ENCODE measurements at places on chromosomes 2 and 18.

- no peak for DNase-seq
These were observed 88.8 kb downstream of the CDC42EP3 start for GRCh38 chr2:37582481-37583220.

DNA sequence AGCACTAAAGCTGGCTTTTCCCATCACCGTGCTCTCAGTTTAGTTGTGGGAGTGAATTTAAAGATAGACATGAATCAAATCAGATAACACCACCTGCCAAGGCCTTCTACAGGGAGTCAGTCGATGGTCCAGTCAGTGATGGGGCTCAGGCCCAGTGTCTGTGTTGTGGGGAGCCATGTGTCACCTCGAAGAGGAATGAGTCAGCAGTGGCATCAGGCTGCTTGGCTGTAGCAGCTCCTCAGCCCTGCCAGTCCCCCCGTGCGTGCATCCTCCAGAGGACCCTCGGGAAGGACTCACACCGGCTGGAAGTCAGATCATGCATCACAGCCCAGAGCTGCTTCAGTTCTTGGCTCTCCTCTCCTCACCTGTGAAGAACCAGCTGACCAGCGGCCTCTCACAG is 420.4 kb upstream of the RAB6C start:
- DNase-seq, result no peak

DNA sequence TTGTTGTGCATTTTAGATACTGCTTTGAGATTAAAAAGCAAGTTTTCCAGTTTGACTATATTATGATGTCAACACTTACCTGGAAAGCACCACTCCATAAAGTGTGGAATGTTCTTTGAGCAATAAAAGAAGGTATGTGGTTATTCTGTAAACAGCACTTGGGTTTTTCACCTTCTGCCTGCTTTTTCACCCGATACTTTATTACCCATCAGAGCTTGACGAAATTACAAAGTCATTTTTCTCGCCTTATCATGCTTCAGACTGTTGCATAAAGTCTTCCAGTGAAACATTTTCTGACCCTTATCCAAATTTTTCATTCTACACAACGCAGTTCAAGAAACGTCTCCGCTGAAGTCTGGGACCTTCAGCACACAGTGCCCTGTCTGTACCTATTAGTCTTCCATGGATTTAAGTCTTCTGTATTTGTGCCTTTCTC is 25.2 kb downstream of the CAB39 start:
- DNase-seq, result no peak

GRCh38 chr18:24601585-24601984 is 141.1 kb downstream of the HRH4 start:
- DNase-seq, result no peak

DNA sequence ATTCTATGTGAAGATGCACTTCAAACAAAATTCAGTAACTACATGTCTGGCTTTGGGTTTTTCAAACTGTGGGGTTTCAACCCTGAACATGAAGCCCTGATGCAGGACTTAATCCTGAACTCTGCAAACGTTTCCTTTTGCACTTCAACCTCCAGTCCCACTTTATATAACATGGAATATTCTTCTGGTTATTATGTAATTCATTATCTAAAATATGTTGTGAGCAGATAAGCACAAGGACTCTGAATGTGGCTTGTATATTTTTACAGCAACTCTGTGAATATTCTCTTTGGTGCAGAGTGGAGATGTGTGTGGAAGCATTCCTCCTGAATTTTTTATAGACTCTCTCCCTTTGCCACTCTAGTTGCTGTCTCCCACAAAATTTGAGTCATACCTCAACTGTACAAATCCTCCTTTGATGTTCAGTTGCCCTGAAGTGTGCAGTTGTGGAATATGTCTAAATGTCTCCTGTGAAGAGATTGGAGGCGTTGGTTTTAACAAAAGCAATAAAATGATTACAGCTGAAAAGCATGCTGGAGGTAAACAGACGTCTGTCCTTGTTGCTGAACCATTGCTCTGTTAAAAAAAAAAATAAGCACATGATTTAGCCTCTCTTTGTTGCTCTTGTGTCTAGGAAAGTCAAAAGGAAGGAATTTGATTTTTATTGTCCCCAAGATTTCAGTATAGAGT is 205.1 kb upstream of the NRP2 start:
- no peak for DNase-seq

GRCh38 chr2:159119652-159120257 is 151.3 kb downstream of the TANC1 start:
- no peak for DNase-seq

GRCh38 chr2:233453916-233454315 is 99.6 kb downstream of the DGKD start:
- no peak for DNase-seq

DNA sequence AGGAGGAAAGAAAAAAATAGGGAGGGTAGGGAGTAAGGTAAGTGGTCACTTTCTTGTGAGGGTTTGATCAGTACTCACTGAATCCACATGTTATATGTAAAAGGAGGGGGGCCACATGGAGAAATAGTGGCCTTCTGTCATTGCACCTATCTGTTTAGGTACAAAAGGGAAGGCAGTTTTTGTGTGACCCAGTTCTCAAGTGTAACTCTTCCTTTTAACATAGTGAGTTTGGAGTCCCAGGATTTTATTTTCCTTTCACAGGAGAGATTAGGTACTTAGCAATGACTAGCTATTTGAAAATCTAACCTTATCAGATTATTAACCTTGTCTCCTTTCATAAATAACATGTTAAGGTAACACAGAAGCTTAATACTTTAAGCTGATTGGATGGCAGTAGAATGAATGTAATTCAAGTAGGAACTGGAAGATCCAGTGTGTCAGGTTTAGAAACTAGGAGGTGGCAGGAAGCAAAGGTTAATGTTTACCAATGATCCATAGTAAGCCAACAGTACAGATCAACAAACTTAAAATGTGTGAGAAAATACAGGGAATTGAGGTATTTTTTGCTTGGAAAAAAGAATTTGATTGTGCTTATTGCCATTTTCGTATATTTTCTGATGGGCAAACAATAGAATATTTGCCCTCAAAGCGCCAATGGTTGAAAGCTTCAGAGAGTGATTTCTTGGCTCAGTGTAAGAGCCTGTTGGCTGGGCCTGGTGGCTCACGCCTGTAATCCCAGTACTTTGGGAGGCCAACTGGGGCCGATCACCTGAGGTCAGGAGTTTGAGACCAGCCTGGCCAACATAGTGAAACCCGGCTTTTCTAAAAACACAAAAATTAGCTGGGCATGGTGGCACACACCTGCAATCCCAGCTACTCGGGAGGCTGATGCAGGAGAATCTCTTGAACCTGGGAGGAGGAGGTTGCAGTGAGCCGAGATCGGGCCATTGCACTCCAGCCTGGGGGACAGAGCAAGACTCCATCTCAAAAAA is 11.3 kb downstream of the HNMT start:
- DNase-seq, result no peak

GRCh38 chr2:26177122-26177521 is 4.2 kb downstream of the GAREM2 start:
- no peak for DNase-seq

- DNase-seq, result no peak
These were observed 67.9 kb downstream of the HNRNPLL start for GRCh38 chr2:38534746-38535403.

- no peak for DNase-seq
These were observed 7.4 kb upstream of the ACYP2 start for GRCh38 chr2:54107903-54108615.

DNA sequence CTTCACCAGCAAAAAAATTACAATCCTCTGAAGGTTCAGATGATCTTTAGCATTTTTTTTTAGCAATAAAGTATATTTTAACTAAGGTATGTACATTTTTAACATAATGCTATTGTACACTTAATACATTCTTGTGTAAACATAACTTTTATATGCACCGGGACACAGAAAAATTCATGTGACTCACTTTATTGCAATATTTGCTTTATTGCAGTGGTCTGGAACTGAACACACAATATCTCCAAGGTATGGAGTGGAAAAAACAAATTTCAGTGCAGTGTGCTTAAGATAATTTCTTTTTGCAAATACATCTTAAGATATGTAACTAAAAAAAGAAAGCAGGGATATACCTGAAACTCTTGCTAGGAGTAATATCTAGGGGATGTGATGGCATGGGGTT is 5.1 kb upstream of the TWSG1 start:
- no peak for DNase-seq

Data from Kasumi-1 (cell line).